Activated T-cell treated with anti-CD3 and anti-CD28 coated beads, Interleukin-2, amount 50 U/mL, for 24 hours (primary cell): ENCODE measurements at places on chromosomes 16 and 17.

- no peaks in the 10 kb centered on the region for H3K4me1 ChIP-seq
- no peaks in the 10 kb centered on the region for H3K36me3 ChIP-seq
- H3K27me3 ChIP-seq = peaks cover 10% of the 10 kb centered on the region
- H3K4me3 ChIP-seq = no peak overlapping the region
- no peak overlapping the region for H3K27ac ChIP-seq
Observed at GRCh38 chr17:41444186-41444585, 3.4 kb upstream of the KRT38 start.

DNA sequence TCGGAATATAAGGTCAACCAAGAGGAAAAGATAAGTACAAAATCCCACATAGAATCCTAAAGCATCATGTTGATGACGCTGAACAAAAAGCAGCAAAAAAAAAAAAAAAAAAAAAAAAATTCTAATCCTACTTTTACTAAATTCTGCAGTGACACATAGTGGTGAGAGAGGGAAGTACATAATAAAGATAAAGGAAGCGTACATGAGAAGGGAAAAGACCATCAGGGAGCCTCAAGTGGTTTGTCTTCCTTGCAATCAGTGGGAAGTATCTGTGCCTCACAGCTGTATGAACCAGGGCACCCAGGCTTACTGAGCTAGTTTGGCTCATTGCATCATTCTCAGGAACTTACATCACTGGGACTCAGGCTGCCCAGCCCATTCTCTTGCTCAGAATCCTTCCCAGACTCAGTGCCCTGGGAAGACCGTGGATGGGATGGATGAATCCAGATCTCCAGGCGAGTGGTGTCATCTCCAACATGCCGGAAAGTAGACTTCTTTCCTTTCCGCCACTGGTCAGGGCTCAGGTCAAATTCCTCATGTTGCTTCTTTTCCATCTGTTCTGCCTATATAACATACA, 21.2 kb downstream of the SMG6 start:
- H3K36me3 ChIP-seq = peaks cover 84% of the 10 kb centered on the region
- peaks cover 35% of the 10 kb centered on the region for H3K4me1 ChIP-seq

DNA sequence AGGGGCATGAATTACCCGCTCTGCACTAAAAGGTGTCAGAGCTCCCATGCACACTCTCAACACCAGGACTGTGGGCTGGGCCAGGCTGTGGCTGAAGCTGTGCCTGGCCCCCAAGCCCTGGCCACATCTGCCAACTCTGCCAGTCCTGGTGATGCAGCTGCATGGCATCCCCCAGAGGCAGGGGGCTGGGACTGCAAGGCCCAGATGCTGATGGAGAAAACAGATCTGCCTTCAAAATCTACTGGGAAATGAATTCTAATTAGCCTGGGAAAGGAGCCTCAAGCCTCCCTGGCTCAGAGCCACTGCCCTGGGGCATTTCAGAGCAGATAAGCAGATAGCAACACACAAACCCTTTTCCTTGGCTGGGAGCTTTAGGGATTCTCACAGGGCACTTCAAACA, 3.4 kb downstream of the CHST6 start:
- no peaks in the 10 kb centered on the region for H3K36me3 ChIP-seq
- H3K4me3 ChIP-seq = no peak overlapping the region
- H3K4me1 ChIP-seq = peaks cover 7% of the 10 kb centered on the region
- H3K27ac ChIP-seq = no peak overlapping the region
- H3K27me3 ChIP-seq = peaks cover 44% of the 10 kb centered on the region
- DNase-seq = no peak

GRCh38 chr17:29177871-29178749, 2.1 kb downstream of the MYO18A start:
- DNase-seq = no peak
- H3K27me3 ChIP-seq = no peaks in the 10 kb centered on the region
- H3K36me3 ChIP-seq = no peaks in the 10 kb centered on the region
- H3K4me3 ChIP-seq = peak overlapping the region; percentile 53
- H3K4me1 ChIP-seq = peaks cover 38% of the 10 kb centered on the region

DNA sequence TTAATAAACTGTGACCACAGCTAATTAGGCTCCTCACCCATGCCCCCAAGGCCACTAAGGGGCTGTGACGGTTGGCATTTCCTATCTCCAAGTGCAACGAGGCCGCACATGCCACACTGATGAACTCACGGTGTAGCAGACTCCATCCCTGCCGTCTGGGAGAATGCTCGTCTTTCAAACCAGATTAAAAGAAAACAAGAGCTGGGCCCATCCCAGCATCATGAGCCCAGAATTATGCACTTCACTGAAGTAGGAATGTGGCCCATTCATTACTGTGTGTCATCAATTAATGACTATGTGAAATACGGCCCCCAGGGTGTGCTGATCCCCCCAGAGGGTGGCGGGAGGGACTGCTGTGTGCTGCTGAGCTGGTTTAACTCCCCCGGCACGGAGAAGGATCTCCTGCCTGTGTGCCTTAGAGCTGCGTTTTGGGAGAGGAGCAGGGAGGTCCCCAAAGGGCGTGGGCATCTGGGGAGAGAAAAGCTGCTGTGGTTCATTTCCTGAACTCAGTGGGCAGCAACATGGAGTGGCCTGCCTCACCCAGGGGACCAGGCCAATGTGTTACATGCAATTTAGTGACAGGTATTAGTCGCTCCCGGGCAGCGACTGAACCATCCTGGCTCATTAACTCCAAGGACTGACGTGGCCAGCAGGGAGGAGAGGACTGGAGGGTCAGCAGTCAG, 194.5 kb downstream of the FOXL1 start:
- H3K36me3 ChIP-seq = no peaks in the 10 kb centered on the region
- no peak for DNase-seq
- no peak overlapping the region for H3K4me3 ChIP-seq
- H3K4me1 ChIP-seq = no peaks in the 10 kb centered on the region
- peaks cover 32% of the 10 kb centered on the region for H3K27me3 ChIP-seq

DNA sequence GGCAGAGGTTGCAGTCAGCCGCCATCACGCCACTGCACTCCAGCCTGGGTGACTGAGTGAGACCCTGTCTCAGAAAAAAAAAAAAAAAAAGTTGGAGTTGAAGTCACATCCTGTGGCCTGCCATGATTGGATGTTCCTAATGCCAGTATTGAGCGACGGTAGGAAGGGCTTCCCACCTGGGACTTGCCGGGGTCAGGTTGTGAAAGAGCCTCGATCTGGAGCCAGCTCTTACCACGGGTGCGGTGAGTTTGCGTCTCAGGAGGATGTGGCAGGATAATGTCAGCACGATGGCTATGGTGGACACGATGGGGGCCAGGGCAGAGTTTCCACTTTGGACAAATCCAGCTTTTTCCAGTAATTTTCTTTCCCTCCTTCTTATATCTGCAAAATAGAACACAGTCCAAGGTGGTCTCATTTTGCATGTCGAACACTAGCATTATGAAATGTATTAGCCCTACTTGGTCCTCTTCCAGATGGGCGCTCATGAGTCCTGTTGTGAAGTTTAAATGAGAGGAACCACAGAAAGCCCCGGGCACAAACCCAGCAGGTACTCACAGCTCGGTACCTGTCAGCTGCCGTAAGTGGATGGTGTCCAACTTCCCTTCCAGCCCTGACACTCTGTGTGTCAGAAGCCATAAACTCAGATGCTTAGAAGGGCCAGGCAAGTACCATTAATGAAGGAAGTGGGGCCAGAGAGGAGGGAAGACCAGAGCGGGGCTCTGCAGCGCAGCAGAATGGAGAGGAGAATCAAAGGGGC, 22.2 kb downstream of the ABCC12 start:
- no peaks in the 10 kb centered on the region for H3K36me3 ChIP-seq
- H3K27me3 ChIP-seq = peaks cover 15% of the 10 kb centered on the region
- no peak overlapping the region for H3K27ac ChIP-seq
- no peaks in the 10 kb centered on the region for H3K4me1 ChIP-seq

- no peaks in the 10 kb centered on the region for H3K27me3 ChIP-seq
- peaks cover 24% of the 10 kb centered on the region for H3K36me3 ChIP-seq
- H3K4me1 ChIP-seq = peaks cover 61% of the 10 kb centered on the region
Observed at GRCh38 chr17:2214929-2215615, 88.5 kb downstream of the SMG6 start.
